GOT3 (cell line): ENCODE measurements at places on chromosomes 11 and 22.
A peak's percentile ranks its signal among the peaks of the same experiment; 100 is the strongest.

DNA sequence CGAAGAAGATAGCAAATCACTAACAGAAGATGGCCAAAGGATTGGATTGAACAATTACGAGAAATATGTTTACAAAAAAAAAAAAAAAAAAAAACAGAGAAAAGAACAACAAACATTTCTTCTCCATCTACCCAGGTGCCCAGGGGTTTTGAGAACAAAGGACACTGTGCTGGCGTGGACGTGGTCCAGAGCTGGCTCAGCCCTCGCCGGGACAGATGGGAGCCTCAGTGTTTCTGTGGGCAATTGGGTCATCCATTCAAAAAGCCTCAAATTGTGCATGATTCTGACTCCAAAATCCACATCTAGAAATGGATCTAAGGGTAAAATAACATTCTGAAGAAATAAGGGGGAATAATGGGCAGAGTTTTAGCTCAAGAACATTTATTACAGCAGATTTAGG is 63.1 kb downstream of the DHCR7 start:
- no peak for DNase-seq

- no peak for DNase-seq
Measured at GRCh38 chr11:36467916-36468315, 42.2 kb downstream of the TRAF6 start.

GRCh38 chr11:18765554-18765953 is 26.0 kb downstream of the PTPN5 start:
- no peak for DNase-seq

- no peak for DNase-seq
Measured at GRCh38 chr22:21702700-21703683, 32.6 kb downstream of the YPEL1 start.

DNA sequence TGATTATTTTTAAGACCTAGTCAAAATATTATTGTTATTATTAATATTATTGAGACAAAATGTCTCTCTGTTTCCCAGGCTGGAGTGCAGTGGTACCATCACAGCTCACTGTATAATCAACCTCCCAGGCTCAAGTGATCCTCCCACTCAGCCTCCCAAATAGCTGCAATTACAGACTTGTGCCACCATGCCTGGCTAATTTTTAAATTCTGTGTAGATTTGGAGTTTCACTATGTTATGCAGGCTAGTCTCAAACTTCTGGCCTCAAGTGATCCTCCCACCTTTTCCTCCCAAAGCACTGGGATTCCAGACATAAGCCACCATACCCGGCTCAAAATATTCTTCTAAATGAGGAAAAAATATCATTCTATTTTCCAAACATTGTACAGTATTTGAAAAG is 37.0 kb downstream of the SLC36A4 start:
- no peak for DNase-seq

GRCh38 chr11:8650401-8650990 is 32.0 kb downstream of the TRIM66 start:
- DNase-seq: no peak

DNA sequence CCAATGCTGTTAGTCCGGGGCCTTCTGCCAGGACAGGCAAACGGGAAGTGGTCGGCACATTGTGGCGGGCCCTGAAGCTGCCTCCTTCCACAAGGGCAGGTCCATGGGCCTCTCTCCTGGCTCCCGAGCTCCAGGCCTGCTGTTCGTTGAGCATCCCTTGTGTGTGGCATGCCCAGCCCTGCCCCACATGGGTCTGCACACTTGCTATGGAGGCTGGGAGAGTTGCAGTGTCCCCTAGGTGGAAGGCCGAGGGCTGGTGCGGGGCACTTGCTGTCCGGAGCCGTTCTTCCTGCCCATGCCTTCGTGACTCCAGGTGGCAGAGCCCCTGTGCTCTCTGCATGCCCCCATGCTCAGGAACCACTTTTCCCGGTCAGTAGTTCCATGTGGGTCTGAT is 26.0 kb upstream of the DGCR8 start:
- DNase-seq: no peak

- DNase-seq: no peak
Measured at GRCh38 chr11:101202614-101203013, 73.0 kb upstream of the PGR start.

- no peak for DNase-seq
Measured at GRCh38 chr11:65496304-65497140, 2.3 kb upstream of the MALAT1 start.

DNA sequence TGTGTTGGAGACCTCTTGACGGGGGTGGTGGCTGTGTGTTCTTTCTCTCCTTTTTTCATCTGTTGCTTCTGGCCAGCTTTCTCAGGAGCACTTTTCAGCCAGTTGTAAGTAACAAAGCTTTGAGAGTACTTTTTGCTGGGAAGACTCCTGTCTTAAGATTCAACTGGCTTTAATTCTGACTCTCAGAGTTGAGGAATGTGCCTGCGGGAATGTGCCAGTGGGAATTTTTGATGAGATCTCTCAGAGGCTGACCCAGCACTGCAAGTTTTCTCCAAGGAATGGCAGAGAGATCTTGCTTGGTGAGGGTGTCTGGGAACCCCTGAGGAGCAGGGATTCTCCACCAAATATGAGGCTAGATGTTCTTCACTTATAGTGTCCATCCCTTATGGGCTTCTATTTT is 91.6 kb upstream of the OR9Q1 start:
- DNase-seq: no peak

GRCh38 chr11:68658661-68659060 is 25.7 kb upstream of the GAL start:
- no peak for DNase-seq

DNA sequence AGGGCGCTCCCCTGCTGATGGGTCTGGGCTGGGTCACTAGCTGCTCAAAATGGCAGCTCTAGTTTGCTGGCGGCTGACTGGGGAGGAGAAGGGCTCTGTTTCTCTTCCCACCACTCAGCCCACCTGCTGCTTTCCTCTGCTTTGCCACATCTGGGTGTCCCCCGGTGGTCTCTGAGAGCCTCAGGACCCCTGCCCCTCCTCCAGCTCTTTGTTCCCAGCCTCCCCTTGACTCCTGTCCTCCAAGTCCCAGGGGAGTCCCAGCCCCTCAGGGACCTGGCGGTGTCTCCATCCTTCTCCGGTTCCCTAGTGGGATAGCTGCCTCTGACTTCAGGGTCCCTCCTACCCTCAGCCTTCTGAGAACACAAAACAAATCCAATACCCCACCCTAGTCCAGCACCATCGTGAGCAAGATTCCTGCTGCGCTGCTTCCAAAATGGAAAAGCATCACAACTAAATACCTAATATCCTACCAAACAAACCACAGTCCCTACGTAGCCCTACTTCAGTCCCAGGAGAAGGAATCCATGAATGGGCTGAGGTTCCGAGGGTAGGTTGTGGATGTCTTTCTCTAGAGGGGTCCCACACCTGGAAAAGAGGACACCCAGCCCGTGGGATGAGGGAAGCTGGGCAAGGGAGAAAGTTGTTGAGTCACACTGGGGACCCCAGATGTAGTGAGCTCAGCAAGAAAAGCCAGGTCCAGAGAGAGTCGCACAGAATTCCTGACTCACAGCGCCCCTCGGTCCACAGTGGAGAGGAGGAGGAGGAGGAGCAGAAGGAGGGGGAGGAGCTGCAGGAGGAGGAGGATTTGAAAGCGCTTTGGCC is 45.0 kb upstream of the NNMT start:
- no peak for DNase-seq

GRCh38 chr22:37643225-37643847 is 3.9 kb downstream of the SH3BP1 start:
- peak; percentile 49 for DNase-seq

- no peak for DNase-seq
Measured at GRCh38 chr22:43491177-43491576, 79.4 kb downstream of the MPPED1 start.

DNA sequence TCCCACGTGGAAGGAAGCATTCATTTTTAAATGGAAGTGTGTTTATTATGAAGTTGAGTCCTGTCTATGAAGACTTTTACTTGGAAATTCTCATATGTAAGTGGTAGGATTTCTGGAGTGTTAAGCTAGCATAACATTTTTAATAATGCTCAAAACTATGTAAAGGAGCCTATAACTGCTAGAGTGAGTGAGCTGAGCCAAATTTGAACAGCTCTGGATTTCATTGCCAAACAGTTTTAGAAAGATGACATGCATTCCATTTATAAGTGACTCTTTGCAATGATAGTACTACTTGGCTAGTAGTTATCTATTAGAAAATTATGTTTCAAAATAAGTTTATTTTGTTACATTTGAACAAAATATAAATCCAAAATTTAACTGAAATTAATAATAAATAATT is 721.2 kb downstream of the LUZP2 start:
- no peak for DNase-seq

- DNase-seq: no peak
Measured at GRCh38 chr11:109507331-109507730, 85.3 kb downstream of the C11orf87 start.

DNA sequence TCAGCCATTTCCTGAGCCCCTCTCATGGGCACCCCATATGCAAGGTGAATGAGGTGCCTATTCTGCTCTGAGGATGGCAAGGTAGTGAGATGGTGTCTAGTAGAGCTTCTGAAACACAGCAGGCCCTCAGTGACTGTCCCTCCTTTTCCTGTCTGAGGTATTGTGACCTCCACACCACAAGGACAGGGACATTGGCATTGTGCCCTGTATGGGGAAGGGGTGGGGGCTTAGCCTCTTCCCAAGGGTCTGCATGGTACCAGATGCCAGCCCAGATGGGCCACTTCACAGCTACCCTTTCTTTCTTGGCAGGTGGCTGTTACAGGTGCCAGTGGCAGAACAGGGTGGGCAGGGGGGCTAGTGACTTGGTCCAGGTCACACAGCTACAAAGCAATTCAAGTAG is 78.8 kb downstream of the CABIN1 start:
- no peak for DNase-seq

DNA sequence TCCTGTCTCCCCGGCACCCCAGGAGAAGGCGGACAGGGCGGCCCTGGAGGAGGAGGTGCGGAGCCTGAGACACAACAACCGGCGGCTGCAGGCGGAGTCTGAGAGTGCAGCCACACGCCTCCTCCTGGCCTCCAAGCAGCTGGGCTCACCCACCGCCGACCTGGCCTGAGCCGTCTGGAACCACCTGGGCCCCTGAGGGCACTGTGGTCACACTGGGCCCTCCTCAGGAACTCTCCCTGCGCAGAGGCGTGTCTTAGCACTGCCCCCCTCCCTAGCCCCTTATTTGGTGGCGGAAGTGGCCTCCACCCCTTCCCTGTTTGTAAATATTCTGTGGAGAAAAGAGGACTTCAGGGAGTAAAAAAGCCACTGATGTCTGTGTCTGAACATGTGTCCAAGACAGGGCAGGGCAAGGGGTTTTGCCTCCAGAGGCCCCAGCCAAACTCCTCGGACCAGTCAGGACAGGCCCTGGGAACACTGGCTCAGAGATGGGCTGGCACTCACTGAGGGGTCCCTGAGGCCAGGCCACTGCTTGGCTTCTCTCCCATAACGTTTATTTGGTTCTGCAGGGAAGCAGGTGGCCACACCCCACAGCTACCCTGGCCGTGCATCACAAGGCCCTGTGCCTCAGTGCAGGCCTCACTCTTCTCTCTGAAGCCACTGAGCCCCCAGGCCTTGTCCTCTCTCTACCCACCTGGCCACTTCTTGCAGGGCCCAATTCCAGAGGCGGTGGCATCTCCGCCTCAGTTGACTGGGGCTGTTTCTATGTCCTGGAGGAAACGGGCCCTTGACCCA is 12.0 kb downstream of the RELA start:
- no peak for DNase-seq

- DNase-seq: no peak
Measured at GRCh38 chr11:93132836-93133235, 65.0 kb downstream of the SLC36A4 start.

GRCh38 chr22:39489094-39490068 is 12.7 kb upstream of the MIEF1 start:
- DNase-seq: no peak

GRCh38 chr22:21755851-21756284 is 20.3 kb upstream of the YPEL1 start:
- DNase-seq: no peak

DNA sequence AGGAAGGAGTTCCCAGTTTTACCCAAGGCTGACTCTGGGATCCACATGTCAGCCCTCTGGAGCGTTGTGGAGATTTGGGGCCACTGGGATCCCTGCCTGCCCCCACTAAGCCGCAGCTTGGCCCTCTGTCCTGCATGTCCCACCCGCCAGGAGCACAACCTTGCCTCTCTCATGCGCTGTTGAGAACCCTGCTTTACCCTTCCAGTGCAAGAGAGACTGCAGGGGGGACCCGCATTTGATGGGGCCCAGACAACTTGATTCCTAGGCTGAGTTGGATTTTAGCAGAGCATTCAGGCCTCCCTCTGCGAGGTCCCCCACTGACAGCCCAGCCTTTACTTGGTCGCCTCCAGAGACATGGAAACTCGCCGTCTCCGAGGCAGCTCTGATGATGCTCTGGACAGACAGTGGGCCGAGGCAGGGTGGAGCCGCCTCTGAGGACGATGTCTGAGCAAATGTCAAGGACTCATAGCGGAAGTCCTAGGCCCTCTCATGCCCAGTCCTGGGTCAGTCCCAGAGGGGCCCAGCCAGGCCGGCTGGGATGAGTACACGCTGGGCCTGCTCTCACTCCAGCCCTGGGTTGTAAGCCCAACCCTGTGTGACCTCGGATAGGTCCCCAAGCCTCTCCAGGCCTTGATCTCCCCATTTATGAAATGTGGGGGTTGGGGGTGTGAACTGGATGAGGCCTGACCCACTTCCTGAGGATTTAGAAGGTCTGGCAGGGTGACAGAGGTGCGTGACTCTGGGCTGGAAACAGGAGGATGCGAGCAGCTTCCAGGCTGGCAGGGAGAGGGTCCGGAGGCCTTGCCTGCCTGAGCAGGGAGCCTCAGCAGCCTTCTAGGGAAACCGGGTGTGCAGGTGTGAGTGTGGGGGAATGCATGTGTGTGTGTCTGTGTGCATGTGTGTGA is 630 bp downstream of the CD5 start:
- no peak for DNase-seq

DNA sequence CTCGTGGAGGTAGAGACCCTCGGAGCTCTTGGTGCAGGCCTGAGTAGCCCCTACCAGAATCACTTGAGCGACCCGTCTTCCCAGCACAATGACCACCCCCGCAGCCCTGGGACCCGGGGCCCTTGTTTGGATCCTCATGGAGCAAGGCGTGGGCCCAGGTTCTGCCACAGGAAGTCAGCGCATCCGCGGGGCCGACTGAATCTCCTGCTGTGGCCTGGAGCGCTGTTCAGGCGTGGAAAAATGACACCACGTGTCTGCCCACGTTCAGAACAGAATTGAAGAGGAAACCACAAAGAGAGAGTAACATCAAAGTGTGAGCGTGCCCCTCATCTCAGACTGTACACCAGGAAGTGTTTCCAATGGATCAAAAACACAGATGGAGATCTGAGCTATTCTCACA is 1479.2 kb downstream of the TBC1D22A start:
- DNase-seq: no peak

GRCh38 chr11:121391914-121392313 is 60.2 kb upstream of the SORL1 start:
- no peak for DNase-seq

DNA sequence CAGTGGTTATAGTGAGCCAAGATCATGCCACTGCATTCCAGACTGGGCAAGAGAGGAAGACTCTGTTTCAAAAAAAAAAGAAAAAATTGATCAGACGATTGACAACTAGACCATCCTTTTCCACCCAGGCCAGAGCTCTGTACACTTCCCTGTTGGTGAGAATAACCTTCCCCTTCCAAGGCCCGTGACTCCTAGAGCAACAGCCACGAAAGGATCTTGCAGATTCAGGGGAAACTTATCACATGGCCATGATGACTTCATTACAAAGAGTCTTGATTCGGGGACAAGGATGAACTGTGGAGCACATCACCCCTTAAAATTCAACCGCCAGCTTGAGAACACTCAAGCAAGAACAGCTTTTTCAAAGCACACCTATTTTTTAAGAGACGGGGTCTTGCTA is 10.3 kb downstream of the CD5 start:
- no peak for DNase-seq

GRCh38 chr11:122158171-122158570 is 42.2 kb upstream of the BLID start:
- no peak for DNase-seq
